ENCODE measurements at places on chromosomes 7 and 10.
A peak's percentile ranks its signal among the peaks of the same experiment; 100 is the strongest.

DNA sequence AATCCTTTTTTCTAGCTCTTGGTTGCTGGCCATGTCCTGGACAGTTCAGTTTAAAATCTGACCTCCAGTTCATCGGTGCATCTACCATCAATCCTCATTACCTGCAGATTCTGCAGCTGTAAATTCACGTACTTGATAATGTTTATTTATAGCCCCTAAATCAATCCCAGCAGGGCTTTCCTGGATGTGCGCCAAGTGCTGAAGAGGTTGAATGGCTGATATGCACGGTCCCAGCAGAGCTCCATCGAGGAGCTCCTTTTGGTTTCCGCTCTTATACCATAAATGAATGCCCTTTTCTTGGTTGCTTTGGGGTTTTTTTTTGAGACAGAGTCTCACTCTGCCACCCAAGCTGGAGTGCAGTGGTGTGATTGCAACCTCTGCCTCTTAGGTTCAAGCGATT lies 91.2 kb upstream of the CCZ1B start:
- no peak for DNase-seq

- DNase-seq: no peak
Observed at GRCh38 chr10:97573021-97573420, 442 bp downstream of the ANKRD2 start.

GRCh38 chr7:33632840-33633525 lies 272.4 kb upstream of the BMPER start:
- no peak for DNase-seq

- DNase-seq: no peak
Observed at GRCh38 chr10:74813381-74814259, 12.8 kb upstream of the KAT6B start.

DNA sequence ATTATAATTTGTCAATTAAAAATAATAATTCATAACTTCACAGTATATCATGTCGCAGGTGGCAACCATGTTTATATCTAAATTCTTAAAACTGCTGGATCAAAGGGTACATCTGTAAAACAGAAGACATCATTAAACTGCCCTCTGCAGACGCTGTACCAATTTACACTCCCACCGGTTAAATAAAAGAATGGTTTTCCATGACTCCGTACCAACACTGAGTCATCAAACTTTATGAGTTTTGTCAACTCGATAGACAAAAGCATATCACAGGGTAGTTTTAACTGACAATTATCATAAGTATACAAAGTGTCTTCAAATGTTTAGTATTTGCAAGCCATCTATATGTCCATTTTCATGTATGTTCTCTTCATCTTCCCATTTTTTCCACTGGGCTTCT lies 5.7 kb upstream of the GSTK1 start:
- DNase-seq: no peak

GRCh38 chr10:49643241-49644034 lies 29.6 kb downstream of the CHAT start:
- DNase-seq: no peak

GRCh38 chr10:89482256-89482655 lies 53.1 kb downstream of the SLC16A12 start:
- DNase-seq: no peak

DNA sequence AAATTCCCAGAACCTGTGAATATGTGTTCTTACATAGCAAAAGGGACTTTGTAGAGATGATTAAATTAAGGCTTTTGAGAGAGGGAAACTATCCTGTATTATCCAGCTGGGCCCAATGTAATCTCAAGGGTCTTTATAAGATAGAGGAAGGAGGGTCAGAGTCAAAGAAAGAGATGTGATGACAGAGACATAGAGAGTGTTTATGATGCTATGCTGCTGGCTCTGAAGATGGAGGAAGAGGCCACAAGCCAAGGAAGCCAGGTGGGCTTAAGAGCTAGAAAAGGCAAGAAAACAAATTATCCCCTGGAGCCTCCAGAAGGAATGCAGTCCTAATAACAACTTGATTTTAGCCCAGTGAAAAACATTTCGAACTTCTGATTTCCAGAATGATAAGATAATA lies 15.3 kb upstream of the SKAP2 start:
- no peak for DNase-seq

DNA sequence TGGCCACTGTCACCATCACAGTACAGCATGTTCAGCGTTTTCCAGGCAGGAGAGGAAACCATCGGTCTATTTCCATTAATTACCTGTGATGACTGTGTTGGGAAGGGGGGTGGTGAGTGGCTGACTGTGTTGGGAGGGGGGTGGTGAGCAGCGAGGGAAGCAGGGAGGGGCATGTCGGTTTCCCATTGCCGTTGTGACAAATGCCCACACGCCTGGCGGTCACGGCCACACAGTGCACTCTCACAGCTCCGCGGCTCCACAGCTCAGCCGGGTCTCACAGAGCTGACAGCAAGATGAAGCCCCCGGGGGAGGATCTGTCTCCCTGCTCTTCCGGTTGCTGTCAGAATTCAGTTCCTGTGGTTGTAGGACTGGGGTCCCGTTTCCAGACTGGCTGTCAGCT lies 39.0 kb downstream of the AP5Z1 start:
- DNase-seq: no peak

DNA sequence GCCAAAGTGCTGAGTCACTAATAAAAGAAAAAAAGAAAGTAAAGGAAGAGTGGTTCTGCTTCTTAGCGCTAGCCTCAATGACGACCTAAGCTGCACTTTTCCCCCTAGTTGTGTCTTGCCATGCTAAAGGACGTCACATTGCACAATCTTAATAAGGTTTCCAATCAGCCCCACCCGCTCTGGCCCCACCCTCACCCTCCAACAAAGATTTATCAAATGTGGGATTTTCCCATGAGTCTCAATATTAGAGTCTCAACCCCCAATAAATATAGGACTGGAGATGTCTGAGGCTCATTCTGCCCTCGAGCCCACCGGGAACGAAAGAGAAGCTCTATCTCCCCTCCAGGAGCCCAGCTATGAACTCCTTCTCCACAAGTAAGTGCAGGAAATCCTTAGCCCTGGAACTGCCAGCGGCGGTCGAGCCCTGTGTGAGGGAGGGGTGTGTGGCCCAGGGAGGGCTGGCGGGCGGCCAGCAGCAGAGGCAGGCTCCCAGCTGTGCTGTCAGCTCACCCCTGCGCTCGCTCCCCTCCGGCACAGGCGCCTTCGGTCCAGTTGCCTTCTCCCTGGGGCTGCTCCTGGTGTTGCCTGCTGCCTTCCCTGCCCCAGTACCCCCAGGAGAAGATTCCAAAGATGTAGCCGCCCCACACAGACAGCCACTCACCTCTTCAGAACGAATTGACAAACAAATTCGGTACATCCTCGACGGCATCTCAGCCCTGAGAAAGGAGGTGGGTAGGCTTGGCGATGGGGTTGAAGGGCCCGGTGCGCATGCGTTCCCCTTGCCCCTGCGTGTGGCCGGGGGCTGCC lies at the start of gene IL6:
Gene IL6 (plus strand): TSS at position 294 of the 807 bp plus-strand sequence. CDS start 63 bp downstream, at position 357.
- DNase-seq: peak; percentile 65

- no peak for DNase-seq
Observed at GRCh38 chr10:43077421-43078171, 727 bp downstream of the RET start.

GRCh38 chr10:121221072-121221471 lies 369.9 kb downstream of the WDR11 start:
- no peak for DNase-seq

GRCh38 chr10:22002591-22003176 lies 846 bp downstream of the DNAJC1 start:
- no peak for DNase-seq

- DNase-seq: peak; percentile 97
Observed at GRCh38 chr7:140062528-140063299, at the start of gene PARP12. Gene PARP12 (minus strand): TSS chr7:140062951. CDS start chr7:140062847, 104 bp downstream.

DNA sequence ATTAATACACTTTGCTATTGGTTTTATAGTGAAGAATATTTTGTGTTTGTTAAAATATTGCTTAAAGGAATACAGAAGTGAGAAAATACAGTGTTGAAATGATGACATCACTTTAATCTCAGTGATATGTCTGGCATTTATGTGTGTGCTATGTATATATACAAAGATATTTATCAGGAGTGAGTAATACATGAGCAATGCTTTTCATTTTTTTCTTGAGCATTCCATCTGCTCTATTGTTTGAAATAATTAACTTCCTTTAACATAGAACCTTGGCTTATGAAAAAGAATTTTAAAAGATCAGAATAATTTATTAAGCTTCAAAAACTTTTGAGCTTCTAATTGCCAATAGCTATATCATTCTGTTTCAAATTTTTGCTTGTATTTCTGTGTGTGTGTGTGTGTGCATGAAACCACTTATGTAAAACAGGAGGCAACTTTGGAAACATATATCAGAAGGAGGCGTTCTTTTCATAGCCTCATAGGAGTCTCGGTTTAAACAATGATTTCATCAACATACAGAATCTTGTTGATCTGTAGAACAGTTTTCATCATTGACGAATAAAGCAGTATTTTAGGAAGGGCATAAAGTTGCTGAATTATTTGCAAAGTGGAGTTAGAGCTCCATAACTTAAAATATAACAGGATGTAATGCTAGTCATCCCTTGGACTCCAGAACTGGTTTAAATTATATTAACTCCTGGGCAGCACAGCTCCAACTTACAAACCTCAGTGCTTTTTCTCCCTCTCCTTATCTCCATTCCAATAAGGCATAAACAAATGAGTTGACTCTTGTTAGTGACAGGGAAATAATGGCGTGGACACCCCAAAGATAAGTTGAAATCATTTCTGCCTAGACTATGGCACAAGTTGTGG lies 228.4 kb upstream of the DGKB start:
- no peak for DNase-seq

DNA sequence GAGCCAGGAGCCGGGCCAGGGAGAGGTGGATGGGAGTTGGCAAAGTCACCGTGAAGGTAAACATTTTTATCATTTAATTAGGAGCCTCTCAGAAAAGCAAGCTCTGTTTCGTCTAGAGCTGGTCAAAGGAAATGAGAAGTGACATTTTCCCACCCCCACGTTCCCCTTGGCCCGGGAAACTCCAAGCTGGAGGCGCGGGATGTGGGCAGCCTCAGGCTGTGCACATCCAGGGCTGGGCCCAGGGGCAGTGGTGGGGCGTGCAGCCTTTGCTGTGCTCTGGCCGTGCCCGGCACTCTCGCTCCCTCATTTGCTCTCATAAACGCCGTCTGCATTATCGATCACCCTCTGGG lies 135.6 kb upstream of the RET start:
- no peak for DNase-seq

DNA sequence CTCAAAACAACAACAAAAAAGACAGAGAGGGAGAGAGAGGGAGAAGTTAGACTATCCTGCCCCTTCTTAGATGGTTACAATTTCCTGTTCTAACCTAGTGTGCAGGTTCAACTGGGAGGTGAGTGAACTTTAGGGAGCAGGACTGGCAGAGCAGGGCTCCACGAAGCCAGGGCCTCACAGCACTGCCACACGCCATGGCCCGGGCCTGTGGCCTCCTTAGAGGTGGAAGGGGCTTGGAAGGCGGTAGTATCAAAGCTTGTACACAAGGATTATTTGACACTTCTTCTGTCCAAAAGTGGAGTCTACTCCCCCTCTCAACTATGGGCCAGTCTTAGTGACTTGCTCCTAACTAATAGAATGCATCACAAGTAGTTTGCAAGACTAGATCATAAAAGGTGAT lies 62.9 kb upstream of the TMEM72 start:
- no peak for DNase-seq

DNA sequence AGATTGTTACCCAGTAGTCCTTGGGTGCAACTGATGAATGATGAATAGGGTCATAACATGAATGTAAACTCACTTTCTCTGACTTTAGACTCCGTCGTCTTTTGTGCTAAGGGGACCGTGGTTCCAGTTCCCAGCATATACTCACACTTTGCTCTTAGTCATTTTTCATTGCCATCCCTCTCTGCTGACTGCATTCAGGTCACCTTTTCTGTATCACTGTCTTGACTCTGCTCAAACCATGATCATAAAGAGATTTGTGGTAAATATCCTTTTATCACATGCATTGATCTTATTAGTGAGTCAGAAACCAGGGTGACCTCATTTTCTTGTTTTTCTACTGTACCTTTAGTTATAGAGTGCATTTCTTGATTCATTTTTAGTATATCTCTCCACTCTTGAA lies 141.1 kb upstream of the AGR3 start:
- DNase-seq: no peak

- no peak for DNase-seq
Observed at GRCh38 chr7:131307627-131308026, 20.0 kb upstream of the MKLN1 start.

DNA sequence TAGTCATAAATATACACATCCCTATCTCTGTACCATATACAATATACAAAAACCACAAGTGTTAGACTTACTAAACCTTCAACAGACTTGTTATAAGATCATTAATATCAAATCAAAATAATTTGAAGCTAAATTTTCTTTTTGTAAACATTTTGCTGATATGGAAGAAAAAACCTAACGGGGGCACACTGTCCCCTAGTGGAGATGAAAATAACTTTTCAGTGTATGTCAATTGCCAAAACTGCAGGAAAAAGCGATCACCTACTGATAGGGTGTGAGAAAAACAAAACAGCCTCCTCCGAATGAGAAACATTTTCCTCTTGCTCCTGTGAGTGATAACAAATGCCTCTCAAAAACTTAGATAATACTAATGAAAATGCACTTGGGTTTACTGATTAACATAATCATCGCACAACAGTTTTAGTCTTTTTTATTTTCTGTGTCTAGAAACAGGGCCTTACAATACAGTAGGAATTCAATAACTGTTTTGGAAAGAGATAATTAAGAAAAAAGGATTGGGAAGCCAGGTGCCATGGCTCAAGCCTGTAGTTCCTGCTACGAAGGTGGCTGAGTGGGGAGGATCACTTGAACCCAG lies 322.7 kb downstream of the CRPPA start:
- no peak for DNase-seq

DNA sequence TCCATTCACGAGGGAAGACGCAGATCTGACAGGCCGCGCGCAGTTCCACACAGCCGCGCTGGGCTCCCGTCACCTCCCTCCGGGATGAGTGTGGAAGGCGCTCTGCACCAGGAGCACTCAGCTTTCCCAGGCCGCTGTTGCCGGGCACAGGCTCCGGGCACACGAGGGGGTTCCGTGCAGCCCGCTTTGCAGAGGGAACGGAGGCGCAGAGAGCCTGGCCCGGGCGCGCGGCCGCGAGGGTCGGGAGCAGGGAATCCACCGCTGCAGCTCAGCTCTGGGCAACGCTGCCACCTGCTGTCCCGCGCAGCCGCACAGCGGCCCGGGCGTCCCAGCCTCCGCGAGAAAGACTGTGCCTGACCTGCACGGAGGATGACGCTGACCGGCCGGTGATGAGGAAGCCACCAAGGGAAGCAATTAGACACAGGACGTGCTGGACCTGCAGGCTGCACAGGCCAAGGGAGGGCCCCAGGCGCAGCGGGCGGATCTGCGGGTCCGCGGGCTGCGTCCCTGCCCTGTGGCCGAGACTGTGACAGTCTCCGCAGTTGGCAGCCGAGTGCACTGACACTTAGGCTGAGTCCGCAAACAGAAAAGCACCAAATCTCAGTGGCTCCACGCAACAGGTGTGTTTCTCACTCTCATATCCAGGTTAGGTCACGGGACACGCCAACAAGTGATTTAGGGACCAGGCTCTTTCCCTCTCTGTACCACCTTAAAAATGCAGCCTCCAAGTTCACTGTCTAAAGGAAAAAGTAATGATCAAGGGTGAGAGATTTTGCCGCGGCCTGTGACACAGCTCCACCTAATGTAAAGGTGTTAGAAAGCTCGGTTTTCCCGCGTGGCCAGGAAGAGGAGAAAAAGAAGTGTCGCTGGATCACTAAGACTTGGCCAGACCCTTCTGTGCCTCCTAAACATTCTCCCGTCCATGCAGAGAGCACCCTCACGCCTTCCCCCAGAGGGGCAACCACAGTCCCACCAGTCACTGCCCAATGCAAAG lies 94.5 kb downstream of the SEC61G start:
- DNase-seq: peak; percentile 76

GRCh38 chr10:61897671-61898434 lies 3.6 kb upstream of the ARID5B start:
- DNase-seq: peak; percentile 41
